ENCODE measurements at places on chromosomes 3 and 15.

DNA sequence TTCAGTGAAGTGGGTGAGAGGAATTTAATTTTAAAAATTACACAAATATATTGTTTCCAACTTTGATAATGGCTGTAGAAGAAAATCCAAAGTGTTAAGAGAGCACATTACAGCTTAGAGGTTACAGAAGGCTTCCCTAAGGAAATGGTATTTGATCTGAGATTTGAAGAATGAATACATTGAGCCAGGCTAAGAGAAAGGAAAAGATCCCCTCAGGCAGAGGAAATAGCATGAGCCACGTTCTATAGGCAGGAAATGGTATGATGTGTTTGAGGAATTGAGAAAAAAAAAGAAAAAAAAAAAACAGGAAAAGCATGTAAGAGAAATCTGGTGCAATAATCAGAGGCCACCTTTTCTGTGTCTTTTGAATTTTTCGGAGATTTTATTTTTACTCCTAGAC lies 48.6 kb downstream of the UNC13C start:
- no peak for DNase-seq

DNA sequence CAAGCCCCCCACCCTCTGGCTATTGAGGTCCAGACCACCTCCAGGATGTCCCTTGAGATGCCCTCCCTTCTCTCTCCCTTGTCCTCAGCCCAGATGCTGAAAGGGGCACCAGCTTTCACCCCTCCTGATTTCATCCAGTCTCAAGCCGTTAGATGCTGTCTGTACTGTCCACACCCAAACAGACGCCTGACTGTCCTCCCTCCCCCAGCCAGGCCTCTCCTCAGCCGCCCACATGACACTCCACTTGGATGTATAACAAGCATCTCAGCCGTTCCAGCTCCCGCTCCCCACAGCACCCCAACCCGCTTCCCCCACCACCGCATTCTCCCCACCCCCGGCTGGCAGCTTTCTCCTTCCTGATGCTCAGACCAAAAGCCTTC lies 25.0 kb upstream of the CYP11A1 start:
- DNase-seq: no peak

- DNase-seq: no peak
These were observed 187.7 kb upstream of the CMC1 start for GRCh38 chr3:28053759-28054158.

DNA sequence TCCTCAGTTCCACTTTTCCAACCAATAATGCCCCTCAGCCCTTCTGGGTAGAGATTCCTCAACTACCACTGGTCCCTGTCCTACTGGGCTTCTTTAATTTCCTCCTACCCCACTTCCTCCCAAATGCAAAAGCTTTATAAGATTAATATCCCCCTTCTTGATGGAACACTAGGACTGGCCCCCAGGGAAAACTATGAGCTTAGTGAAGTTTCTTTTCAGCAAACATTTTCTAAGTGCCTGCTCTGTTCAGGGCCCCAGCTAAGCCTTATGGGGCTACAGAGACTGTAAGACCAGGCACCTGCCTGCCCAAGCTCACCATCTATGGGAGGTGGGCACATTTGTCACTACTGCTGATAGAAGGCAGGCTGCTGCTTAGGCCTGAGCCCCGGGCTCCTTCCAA lies 79.4 kb downstream of the RPLP1 start:
- no peak for DNase-seq

DNA sequence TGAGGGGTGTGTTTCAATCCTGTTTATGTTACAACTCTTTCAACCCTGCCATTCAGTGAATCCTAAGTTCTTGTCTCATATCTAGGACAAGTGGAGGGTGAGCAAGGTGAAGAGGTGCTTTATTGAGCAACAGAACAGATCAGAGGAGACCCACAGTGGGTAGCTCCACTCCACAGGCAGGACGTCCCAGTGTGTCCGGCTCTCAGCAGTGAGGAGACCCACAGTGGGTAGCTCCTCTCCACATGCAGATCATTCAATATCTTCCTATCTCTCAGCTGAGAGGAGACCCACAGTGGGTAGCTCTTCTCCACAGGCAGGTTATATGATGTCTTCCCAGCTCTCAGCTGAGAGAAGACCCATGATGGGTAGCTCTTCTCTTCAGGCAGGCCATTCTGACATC lies 556.7 kb downstream of the SI start:
- DNase-seq: no peak

DNA sequence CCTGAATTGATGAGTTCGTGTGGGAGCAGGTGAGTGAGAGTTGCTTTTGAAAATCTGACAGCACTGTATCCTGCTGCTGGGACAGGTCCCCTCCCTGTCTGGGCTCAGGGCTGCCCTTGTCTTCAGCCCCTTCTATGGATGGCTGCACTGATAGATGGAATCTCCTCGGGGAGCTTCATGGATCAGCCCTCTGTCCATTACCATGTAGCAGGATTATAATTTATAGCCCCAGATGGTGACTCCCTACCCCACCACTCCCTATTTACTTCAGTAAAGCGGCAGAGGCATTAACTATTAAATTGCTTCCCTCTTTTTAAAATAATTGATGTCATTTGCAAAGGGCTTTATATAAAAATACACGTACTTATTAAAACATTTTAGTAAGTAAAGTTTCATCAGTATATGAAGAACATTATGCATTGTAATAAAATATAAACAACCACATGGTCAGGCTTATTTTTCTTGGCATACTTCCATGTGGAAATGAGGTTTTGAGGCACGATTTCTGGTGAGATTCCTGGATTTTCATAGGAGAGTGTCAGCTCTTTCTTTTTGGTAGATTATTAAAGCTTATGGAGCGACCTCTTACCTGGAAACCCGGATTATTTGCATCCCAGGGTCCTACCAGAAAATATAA lies 38.5 kb downstream of the MAP3K13 start:
- peak; percentile 95 for DNase-seq

DNA sequence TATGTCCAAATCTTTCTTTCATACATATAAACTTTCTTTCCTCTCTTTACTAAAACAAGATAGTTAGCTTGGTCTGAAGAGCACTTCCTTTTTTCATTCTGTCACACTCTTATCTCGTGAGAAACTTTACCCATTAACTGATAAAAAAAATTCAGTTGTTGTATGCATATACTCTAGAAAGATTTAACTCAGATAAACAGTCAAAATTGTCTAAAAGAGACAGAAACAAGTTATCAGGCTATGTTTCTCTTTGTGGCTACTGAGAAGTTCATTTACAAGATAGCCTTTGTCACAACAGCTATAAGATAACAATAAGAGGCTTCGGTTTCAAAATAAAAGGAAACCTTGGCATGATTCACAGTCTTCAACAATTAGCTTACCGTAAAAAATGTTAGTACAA lies 235.7 kb upstream of the ATP10A start:
- DNase-seq: no peak

GRCh38 chr3:73197187-73197586 lies 135.7 kb downstream of the EBLN2 start:
- no peak for DNase-seq

DNA sequence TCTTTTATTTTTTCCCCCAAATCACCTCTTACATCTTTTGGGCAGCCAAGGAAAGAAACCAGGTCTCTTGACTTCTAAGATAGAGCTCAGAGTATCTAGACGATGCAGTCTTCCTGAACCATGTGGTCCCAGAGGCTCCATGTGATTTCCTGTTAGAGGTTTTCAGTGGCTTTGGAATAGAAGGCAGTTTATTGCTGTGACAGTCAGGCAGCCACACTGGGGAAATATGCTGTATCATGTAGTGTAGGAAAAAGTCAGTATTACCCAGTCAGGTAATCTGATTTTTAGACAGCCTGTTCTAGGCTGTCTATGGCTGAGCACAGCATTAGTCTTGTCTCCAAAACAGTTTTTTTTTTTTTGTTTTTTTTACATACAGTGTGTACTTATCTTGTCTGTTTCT lies 294.3 kb downstream of the THSD4 start:
- DNase-seq: no peak

- no peak for DNase-seq
These were observed 267.3 kb downstream of the LPP start for GRCh38 chr3:188421151-188421821.

All from NCI-H1417 treated with DMSO at 0.1 percent for 48 hours (cell line).